Stimulated activated naive CD8-positive, alpha-beta T cell treated with anti-CD3 and anti-CD28 coated beads, Interleukin-15, Interleukin-2, amounts not matched to agents 100 U/mL and 50 U/mL, for 24 hours (primary cell): ENCODE measurements at places on chromosomes 3 and 15.

- no peak for DNase-seq
These were observed 13.8 kb upstream of the OCA2 start for GRCh38 chr15:28112962-28113361.

DNA sequence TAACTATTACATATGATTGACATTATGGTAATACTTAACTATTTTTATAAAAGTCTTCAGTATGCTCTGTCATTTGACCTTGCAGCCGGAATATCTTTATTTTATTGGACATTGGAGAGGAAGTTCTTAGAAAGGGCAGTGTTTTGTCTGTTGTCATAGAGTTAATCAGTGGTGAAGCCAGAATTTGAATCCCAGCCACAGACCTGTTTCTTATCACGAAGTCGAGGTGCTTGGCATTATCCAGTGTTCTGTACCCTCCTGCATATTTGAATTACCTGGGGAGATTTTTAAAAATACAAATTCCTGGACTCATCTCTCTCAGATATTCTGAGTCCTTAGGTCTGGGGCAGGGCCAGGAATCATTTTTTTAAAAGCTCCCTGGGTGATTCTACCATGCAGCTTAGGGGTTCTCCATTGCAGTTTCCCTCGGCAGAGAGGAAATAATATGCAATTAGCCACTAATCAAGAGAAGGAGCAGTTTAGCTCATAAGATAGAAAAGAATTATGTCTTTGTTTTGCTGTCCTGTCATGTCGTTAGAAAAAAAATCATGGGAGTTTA, 195.6 kb upstream of the CFAP20DC start:
- DNase-seq, result no peak

- no peak for DNase-seq
These were observed 186.1 kb downstream of the TJP1 start for GRCh38 chr15:29636140-29636539.

- DNase-seq, result no peak
These were observed 132.8 kb upstream of the SMAD3 start for GRCh38 chr15:66932634-66933024.

DNA sequence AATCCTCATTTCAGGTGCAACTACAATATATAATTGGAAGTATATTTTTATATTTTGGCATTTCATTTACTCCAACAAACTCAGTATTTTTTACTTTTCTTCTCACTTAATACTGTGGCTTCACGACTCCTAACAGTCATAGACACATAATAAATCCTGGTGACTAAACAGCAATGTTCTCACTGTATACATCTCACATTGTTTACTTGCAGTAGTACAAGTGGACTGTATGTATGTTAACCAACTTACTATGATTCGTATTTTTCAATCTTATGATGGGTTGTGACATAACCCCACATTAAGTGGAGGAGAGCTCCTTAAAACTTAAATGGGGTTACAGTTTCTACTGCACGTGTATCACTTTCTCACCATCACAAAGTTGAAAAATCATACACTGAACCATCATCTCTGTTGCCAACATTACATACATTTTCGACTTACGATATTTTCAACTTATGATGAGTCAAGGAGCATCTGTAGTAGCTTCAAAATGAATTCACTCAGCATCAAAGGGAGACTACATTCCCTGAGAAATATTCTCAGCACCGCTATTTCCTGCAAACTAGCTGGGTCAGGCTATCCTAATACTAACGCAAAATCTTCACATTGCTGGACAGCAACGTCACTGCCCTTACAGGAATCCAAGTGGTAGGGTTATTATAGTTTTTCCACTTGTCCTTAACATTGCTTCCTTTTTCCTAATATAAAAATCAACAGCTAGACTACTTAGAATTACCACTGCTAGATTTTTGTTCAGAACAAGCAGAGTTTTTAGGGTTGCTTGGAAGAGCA, 7.3 kb downstream of the ADAM10 start:
- DNase-seq, result no peak

GRCh38 chr15:59794229-59794886, 105.2 kb upstream of the BNIP2 start:
- DNase-seq, result no peak

DNA sequence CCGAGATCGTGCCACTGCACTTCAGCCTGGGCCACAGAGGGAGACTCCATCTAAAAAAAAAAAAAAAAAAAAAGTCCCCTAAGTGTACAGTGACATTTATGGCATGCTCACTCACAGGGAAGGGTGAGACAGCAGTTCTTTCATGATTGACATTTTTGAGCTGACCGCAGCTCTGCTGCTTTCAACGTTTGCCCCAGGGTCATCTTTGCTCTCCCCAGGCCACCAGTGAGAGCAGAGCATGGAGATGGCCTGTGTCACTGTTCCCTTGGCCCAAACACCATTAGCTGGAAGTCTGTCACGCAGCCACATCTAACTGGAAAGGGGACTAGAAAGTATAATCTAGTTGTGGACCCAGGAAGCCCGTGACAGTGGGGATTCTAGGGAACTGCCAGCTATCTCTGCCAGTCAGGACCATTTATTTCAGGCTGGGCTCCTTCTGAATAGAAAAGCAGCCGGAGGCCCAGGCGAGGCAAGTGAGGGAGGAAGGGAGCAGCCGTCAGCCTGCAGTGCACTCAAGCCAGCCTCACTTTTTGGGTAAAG, 193.4 kb upstream of the HES1 start:
- no peak for DNase-seq

DNA sequence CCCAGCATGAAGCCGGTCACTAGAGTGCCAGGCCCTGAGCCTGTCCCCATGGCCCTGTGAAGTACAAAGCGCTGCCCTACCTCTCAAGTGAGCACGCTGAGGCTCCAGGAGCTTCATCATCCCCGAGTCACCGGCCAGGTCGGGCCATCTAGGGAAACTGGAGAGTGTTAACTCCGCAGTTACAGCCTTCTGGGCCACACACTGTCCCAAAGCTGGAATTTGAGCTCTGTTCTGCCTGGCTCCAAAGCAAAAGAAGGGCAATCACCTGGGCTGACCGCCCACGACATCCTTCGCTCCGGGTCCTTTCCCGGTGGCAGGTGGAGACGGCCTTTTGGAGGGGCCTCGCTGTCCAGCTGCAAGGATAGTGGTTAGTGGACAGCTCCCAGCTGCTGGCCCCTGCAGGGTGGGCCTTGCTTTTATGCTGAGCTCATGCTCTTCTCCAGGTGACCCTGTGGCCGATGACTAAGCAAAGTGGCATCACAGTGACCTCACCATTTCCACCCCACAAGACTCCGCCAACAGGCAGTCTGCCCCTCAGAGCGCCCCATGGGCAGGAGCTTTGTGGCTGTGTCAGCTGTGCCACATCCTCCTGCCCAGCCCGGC, 3.5 kb upstream of the MUC4 start:
- DNase-seq, result peak; percentile 13

GRCh38 chr15:90838139-90838538, 30.2 kb upstream of the FURIN start:
- DNase-seq, result peak; percentile 92

GRCh38 chr3:186664119-186664495, 1.7 kb upstream of the HRG start:
- DNase-seq, result no peak

DNA sequence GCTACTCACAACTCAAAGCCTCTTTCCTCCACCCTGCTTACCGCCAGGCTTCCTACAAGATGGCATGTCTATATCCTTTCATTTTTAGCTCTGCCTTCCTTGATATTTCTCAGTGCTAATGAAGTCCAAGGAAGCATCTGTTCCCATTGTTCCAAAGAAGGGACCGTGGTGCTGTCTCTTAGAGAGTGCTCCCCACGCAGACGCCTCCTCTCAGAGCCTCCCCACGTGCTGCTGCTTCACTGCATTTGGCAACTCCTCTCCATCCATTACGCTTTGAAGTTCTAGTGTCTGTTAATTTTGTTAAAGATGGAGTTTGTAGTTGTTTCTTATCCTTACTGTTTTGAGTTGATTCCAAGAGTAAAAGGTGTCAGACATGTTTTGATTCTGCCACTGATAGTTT, 26.2 kb downstream of the GNB4 start:
- no peak for DNase-seq

DNA sequence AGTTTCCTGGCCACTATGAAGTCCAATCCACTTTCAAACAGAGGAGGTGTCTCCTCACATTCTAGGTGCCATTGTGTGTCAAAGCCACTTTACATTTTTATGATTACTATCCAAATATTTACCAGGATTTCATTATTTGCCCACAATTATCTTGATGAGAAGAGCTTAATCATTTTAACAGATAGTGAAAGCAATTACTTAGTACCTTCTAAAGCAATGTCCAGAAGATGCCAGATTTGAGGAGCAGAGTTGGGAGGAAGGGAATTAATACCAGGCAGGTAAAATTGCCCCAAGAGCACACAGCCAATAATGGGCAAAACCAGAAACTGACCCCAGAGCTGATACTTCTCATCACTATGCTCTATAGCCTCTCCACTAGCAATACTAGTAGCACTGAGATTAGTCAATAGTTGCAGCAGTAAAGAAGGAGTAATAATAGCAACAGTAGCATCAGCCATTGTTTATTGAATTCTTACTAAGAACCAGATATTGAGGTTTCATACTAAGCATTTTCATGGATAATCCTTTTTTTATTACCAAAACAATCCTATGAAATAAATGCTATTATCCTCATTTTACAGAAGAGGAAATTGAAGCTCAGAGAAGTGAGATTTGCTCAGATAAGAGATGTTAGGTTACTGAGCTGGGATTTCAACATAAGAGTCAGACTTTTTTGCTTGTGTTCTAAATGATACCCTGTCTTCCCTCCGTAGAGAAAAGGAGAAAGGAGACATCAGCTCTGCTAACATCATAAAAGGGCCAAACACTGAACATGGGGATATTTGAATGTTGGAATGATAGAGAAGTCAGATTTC, 509.3 kb upstream of the CFAP20DC start:
- DNase-seq, result no peak

GRCh38 chr3:60742606-60743145, 508.6 kb downstream of the FHIT start:
- no peak for DNase-seq

DNA sequence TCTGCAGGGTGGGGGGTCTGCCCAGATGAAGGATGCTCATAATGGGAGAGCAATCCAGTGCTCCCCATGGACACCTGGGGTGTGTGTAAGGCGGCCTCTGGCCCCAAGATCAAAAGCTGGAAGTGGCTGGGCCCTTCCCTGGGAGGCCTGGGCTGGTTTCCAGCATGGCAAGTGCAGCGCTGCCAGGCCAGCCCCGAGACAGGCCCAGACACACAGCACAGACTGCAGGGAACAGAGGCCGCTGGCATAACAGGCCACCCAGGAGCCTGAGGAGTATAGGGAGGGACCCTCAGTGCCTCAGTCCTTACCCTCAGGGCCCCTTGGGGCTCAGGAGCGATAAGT, 10.0 kb downstream of the ITPKA start:
- no peak for DNase-seq

DNA sequence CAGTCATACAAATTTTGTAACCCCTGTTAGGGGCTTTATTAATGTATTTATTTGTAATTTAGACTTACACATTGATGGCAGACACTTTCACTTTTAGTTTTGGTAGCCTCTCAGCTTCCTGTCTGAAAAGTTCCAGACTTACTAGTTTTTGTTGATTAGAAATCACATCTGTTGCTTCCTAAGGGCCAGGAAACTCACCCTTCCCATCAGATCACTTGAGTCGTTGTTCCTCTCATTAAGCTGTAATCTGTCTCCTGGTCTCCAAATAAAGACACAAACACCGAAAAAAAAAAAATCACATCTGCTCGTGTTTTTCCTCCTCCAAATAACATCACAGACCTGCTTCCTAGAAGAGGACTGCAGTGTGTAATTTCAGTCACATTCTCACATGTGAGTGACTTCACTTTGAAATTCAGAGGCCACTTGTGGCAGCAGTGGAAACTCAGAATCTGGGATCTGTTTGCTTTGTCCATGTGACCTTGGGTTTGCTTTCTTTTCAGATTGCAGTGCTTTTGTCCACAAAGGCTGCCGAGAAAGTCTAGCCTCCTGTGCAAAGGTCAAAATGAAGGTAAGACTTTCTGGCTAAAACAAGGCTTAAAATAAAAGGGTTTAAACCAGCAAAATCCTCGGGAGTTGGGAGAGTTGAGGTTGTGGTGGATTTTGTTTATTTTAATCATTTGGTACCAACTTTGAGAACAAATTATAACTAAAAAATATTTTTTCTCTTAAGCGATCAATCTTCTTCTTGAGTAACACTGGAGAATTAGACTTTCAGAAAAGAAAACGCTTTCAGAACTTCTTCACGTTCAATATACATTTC, 87.0 kb downstream of the KLHL25 start:
- peak; percentile 20 for DNase-seq

- DNase-seq, result no peak
These were observed 19.5 kb downstream of the LNP1 start for GRCh38 chr3:100420885-100421284.

- DNase-seq, result peak; percentile 8
These were observed 748.5 kb downstream of the ROBO1 start for GRCh38 chr3:79019137-79019923.

DNA sequence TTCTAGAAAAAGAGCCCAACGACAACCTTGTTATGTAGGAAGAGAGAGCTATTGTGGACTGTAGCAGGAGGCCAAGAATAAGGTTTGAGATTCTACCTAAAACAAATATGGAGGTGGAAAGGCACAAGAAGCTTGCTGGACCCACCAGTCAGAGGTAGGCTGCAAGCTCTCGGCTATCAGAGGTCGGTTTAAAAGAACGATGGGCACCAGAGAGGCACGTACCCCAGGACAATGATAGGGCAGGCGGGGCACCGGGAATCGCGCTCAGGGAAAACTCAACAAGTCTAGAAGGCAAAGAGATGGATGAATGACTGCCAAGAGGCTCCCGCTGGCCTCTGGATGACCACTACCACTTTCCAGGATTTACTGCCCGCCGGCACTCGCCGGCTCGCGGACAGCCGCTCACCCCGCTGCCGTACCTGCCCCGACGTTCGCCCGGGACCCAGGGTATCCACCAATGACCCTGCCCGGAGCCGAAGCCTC, 1.1 kb downstream of the HDGFL3 start:
- DNase-seq, result no peak

GRCh38 chr3:129594409-129594808, 12.1 kb downstream of the PLXND1 start:
- DNase-seq, result no peak

GRCh38 chr15:67880651-67881182, 40.9 kb upstream of the RNU6-1 start:
- DNase-seq, result no peak

DNA sequence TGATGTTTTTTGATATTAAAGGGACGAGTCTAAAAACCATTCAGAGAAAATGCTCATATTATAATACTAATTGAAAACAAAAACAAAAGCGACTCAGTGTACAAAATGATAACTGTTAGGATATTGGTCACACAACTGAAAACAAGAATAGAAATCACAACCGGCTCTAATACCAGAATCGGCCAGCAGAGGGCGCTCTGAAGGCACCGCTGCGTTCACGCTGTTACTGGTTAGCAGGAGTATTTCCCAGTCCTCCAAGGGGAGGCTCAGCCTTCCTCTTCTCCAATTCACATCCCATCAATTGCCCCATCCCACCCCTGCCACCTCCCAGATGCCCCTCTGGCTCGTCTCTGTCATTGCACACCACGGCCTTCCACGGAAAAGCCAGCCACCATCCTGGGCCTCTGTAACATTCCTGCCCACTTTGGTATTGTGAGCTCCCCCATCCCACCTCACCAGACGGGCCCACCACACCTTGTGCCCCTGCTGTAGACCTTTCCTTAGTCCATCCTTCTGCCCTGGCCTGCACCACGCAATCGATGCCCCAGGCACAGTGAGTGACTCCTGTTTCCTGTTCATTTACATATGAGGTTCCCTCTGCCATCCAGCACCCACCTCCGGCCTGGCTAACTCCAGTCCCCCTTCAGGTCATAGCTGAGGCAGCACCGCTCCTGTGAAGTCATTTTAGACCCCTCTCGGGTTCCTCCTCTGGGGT, 8.5 kb downstream of the FAM107A start:
- DNase-seq, result peak; percentile 82
